AG08396 (cell line): ENCODE measurements at places on chromosomes 13 and 19.

DNA sequence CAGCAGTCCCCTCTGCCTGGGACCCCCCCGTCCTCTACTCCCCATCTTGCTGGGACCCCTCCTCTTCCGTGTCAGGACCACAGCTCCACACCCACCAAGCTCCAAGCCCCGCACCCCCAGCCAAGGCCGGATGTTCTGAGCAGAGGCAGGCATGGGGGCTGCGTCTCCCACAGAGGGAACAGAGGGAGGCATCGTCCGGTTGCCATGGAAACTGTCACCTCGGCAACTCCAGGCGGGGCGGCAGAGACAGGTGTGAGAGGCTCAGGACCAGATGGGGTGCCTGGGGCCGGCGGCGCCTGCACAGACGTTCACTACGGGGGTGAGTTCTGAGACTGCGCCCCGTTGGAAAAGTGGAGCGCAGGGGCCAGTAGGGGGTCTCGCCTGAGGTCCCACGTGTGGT lies 5.4 kb downstream of the RNU6-9 start:
- DNase-seq, result no peak

DNA sequence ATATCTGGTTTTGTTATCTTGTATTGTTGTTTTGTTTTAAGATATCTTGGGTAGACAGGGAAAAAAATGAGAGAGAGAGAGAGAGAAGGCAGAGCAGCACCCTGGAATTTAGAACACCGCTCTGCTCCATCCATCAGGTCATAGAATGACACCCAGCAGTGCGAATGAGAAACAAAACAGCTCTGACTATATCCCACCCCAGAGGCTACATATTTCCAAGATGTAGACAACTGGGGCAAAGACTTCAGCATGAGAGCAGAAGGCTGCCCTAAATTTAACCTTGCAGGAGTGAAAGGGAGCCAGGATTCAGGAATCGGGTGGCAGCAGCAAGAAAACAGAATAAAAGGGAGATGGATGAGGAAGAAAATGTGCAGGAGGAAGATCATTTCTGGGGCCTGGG lies 46.5 kb downstream of the TNFSF13B start:
- no peak for DNase-seq

DNA sequence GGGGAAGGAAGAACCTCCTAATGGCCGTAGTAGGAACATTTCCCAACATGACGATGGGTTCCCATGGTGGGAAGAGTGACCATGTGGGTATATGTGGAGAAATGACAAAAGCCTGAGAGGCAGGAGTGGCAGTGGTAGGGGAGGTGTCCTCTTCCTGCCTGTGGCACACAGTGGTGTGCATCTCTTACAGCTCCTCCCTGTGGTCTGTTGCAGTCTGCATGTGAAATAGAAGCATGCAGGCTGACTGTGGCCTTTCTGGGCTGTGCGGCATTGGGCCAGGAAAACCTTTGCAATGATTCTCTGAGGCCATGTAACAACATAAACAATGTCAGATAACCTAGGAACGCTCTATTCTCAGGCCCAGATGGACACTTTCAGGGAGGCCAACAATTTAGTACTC lies 84.0 kb downstream of the LACC1 start:
- DNase-seq, result no peak

GRCh38 chr19:1511318-1512317 lies 1.2 kb downstream of the ADAMTSL5 start:
- no peak for DNase-seq

GRCh38 chr13:110127986-110128511 lies 178.9 kb downstream of the COL4A1 start:
- DNase-seq, result no peak
